Activated CD4-positive, CD25-positive, alpha-beta regulatory T cell (primary cell): ENCODE measurements at places on chromosomes 11 and 22.

DNA sequence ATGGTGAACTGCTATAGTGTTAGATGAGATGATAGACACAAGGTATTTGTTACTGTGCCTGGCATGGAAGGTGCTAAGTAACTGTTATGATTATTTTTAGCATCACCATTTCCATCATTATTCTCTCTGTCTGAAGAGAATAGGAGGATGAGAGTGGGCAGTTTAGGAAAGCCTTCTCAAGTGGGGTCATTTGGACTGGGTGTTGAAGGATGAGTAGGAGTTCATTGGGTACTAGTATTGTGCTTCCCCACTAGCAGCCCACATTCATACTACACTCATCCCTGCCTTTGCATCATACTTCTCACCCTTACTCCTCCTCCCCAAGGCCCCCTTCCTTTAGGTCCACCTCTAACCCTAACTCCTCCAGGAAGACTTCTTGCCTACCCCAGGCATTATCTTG, 20.6 kb downstream of the MYEOV start:
- DNase-seq = no peak

DNA sequence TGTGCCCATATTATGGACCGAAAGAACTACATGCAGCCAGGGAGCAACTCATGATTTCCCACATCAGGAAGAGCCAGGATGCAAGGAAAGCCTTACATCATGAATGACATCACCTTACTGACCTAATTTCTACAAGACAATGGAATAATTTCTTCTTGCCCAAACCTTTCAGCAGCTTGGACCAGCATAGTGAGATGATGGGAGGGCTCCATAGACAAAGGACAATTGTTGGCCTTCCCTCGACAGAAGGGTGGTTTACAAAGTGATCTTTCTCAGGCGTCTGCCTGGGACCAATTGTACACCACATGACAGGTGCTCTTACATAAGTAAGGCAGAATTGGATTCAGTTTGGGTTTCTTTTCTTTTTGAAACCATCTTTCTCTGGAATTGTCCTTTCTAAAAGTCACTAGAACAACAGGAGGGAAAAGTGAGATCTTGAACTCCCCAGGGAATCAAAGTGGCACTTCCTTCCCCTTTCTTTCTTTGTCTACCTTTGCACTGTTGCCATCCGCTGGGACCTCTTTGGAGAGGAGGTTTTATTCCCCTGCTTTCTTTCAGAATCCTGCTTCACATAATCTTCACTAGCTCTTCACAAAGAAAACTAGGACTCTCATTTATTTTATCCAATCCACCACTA, 51.7 kb upstream of the PAK1 start:
- no peak for DNase-seq

DNA sequence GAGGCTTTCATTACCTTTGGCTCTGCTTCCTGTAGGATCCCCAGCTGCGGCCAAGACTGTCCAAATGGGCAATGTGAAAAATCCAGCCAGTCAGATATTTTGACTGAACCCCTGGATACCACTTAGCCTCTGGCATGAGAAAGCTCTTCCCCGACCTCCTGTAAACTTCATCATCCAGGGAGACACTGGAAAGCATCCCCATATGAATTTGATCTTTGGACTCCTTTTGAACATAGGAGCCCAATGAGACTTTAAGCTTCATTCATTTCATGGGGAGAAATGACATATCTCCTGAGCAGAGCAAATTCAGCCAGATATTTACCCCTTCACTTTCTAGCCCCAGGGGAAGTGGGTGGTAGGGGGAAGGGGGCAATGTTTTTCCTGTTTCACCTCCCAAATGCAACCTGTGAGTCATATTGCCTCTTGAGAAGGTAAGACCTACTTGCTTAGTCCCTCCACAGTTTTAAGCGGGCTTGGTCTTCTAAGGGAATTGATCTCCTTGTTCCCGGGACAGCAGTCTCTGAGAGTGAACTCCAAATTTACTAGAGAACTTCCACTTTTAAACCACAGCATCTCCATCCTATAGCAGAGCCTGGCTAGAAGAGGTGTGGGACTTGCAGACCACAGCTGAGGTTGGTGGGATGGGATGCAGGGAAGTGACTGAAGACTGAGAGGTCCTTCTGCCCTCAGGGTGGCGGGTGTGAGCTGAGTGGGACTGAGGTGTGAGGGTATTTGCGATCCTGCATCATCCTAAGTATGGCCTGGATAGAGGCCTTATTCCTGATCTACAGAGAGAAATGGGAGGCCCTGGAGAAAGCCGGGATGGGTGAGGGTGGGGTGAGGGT, 20.3 kb upstream of the POU2AF1 start:
- DNase-seq = no peak

GRCh38 chr22:33865248-33865647, 55.0 kb downstream of the LARGE1 start:
- DNase-seq = no peak

- DNase-seq = no peak
Observed at GRCh38 chr11:1891831-1892115, at the start of gene PRR33. TSS of gene PRR33 (minus strand) at chr11:1891895. CDS start at chr11:1890584, 1,311 bp downstream.

- DNase-seq = no peak
Observed at GRCh38 chr11:102061276-102061675, 14.0 kb downstream of the CFAP300 start.

- no peak for DNase-seq
Observed at GRCh38 chr11:27247660-27248059, 115.4 kb downstream of the CCDC34 start.

DNA sequence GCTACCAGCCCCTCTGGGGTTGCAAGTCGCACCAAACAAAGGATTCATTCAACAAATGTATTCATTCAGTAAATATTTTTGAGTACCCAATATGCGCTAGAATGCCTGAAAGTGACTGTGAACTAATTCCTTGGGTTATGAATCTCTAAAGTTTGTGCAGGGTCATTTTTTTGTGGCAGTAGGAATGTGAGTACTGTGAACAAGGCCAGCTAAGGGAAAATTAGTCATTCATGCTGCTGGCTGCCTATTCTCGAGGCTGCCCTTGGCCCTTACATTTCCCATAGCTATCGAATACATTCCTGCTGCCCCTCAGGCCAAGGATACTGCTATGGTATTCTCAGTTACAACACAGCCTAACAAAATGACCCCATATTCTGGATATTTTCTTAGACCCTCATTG, 141.6 kb downstream of the TRPC6 start:
- DNase-seq = no peak

DNA sequence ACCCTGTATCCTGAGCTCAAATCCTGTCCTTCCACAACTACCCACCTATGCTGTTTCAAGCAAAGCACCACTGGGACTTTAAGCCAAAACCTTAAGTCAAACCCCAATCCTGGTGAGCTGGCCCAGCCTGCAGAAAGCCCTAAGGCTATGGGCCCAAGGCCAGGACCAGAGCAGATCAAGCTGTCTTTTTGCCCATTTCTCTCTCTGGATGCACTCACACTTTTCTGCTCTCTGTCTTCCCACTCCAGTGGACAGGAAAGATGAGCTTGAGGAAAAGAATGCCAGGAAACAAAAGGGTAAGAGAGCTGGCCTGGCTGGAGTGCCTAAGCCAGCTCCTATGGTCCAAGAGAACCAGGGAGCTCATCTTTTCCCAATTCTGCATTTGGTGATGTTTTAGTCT, 284.3 kb upstream of the ISX start:
- no peak for DNase-seq
